ENCODE measurements at places on chromosomes 13 and 19.
A peak's percentile ranks its signal among the peaks of the same experiment; 100 is the strongest.

DNA sequence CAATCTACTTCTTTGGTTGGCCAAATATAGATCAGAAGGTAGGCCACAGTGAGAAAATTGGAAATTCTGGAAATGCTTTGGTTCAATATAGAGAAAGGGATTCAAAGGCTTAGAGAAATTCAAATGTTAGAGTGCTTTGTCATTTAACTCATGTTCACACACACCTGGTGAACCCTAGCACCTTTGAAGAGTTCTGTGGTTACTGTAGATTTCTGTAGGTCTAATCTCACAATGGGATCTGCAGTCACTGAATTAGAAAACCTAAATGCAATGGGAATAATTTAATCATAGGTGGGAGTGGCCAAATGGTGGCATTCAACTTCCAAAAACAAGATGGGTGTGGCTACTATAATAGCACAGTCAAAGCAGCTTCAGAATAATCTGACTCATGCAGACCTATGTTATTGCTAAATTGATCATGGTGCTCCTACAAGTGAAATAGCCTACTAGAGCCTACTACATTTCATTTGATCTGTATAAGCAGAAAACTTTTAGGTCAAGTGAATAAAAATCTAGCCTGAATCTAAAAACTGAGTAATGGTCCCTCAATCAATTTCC, 1152.9 kb downstream of the PCDH9 start:
- DNase-seq, result no peak

- no peak for DNase-seq
Measured at GRCh38 chr19:18060472-18060871, 26.3 kb downstream of the IL12RB1 start.

DNA sequence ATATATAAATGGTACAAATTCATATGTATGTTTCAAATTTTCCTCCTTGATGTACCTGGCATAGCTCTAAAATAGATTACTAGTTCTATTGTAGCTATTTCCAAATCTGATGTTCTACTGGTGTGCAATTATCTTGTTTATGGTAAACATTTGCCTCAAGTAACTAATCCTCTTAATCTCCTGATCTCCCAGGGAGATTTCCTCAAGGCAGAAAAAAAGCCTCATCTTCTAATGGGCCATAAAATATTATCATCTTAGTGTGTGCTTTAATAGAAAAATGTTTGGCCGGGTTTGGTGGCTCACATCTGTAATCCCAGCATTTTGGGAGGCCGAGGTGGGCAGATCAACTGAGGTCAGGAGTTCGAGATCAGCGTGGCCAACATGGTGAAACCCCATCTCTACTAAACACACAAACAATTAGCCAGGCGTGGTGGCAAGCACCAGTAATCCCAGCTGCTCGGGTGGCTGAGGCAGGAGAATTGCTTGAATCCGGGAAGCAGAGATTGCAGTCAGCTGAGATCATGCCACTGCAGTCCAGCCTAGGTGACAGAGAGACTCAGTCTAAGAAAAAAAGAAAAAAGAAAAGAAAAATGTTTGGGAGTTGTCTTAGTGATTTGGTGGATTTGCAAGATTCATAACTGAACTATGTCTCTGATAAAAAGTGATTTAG, 498.9 kb upstream of the SLITRK5 start:
- no peak for DNase-seq

DNA sequence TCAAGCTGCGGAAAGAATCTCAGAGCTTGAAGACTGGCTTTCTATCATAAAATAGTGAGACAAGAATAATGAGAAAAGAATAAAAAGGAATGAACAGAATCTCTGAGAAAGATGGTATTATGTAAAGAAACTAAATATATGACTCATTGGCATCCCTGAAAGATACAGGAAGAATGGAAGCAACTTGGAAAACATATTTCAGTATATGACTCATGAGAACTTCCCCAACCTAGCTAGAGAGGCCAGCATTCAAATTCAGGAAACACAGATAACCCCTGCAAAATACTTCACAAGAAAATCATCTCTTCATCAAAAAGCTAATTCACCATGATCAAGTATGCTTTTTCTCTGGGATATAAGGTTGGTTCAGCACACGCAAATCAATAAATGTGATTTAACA, 2318.0 kb downstream of the PCDH9 start:
- no peak for DNase-seq

- no peak for DNase-seq
Measured at GRCh38 chr13:93305886-93306285, 79.3 kb downstream of the GPC6 start.

DNA sequence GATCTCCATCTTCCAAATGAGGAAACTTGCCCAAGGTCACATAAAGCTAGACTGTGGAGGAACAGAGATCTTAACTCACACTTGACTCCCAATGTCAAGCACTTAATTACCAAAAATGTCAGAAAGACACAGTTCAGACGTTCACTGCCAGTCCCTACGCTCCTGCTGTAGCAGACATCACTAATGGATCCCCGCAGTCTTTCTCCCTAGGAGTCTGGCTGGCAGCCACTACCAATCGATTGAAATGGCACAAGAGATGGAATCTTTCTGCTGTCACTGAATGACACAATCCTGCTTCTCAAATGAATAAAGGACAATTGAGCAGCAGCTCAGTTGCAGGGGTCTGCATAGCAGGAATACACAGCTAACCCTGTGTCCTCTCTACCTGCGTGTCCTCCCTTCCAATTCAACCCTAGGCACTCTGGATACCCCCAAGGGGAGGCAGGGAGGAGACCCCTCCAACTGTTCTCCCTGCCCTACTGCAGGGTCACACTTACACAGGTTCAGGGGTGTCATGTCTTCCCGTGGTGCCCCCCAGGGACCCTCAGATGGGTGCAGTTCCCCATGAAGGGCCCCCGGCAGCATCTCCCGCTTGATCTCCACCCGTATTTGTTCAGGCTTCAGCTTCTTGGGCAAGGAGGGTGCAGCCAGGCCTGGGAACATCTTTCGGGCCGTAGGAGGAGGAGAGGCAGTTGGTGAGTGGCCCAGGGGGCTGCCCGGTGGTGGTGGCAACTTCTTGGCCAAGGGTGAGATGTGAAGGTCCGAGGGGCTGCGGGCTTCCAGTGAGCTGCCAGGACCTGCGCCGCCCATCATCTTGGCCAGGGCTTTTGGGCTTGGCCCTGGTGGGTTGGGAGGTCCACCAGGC, 7.9 kb upstream of the AKAP8L start:
- DNase-seq, result no peak

DNA sequence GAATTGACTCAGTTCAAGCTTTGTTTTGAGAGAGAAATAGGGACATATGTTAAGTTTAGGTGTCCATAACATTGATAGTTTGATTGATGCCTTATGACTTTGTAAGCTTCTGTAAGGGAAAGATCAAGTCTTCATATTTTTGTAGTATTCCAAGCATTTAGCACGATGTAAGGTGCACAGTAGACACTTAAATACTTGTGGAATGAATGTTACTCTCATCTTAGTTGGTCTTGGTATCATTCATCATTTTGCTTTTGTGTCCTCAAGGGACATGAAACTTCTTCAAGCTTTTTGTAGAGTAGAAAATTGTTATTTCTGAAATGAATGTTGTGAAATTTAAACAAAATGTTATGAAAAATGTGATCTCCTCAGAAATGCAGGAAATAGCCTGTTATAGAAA, 10.1 kb downstream of the TDRD3 start:
- no peak for DNase-seq

GRCh38 chr13:39900106-39900750, 244.8 kb downstream of the COG6 start:
- no peak for DNase-seq

DNA sequence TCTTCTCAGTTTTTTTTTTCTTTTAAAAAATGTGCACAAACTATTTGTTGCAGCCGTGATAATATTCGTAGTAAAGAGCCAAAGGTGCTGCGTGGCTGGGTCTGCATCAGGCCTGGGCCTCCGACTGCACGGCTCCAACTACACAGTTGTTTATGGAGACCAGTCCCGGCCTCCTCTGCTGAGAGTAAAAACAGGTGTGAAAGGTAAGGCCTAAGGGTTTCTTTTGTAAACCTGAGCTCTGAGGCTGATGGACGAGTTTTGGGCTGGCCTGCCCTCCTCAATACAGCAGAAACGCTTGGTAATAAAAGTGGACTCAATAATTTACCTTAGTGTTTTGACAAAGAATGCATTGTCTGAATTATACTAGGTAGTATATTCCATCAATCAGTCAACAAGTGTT, 3.9 kb downstream of the MBNL2 start:
- DNase-seq, result no peak

DNA sequence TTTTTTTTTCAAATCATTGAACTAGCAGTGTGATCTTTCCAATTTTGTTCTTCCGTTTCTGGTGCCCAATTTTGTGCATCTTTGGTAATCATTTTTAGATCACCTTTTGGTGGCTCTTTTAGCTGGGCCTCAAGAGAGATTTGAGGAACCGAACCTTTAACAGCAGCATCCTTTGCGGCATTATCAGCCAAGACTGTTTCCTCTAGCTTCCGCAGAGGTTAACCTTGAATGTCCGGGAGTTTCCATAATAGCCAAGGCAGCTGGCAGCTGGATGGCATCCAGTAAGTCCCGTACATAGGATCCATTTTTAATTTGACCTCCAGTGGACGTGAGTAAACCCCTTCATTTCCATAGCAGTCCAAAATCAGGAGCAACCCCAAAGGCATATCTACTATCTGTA, 9.6 kb downstream of the IRGC start:
- DNase-seq, result peak; percentile 59

GRCh38 chr13:59623206-59623915, 540.4 kb downstream of the DIAPH3 start:
- DNase-seq, result no peak

DNA sequence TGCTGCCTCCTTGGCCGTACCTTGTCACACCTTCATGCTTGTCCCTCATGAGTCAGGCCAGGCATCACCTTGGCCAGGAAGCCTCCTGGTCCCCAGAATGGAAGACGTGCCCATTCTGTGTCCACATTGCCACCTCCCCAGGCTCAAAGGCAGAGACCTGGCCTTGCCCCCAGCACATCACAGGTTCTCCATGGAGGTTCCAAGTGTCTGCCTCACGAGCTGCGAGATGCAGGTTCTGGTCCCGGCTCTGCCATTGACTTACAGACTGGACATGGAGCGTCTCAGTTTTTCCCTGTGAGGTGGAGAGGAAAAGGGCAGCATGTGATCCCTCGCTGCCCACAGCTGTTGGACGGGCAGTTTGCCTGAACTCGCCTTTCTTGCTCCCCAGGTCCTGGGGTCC, 9.1 kb upstream of the SLC7A10 start:
- DNase-seq, result no peak

- no peak for DNase-seq
Measured at GRCh38 chr19:3068071-3068470, 5.8 kb upstream of the TLE5 start.

GRCh38 chr13:98263841-98264240, 86.8 kb upstream of the RNF113B start:
- DNase-seq, result no peak

GRCh38 chr19:50300051-50300450, 29.1 kb downstream of the KCNC3 start:
- no peak for DNase-seq

GRCh38 chr19:49151267-49152118, 3.7 kb downstream of the HRC start:
- peak; percentile 51 for DNase-seq

- no peak for DNase-seq
Measured at GRCh38 chr19:6849876-6850275, 37.5 kb upstream of the ADGRE1 start.

GRCh38 chr13:27619093-27619727, 1.1 kb downstream of the LNX2 start:
- DNase-seq, result no peak

DNA sequence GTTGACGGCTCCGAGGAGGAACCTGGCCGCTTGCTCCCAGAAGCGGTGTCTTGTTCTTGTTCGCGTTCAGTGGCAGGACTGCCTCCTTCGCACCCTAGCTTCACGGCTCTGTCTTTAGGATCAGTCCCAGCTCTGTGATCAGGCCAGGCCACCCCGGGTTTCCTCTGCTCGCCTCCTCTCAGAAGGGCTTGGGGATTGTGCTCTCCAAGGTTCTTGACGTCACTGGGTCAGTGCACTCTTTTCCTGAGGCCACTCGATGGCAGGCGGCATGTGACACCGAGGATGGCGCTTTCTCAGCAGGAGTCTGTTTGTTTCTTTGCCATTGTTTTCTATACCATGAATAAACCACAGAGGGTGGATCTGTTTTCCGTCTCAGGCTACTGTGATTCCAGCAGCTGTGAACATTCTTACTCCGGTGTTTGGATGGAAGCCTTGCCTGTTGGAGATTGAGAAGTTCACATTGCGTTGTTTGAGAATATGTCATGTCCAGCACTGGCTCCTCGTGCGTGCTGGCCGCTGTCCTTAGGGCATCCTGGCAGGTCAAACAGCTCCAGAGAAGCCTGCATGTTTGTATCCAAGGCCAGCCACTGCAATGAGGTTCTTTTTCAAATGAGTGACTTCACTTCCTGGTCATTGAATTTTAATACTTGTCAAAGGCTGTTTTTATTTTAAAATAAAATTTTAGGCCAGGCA, 44.5 kb downstream of the SLC7A9 start:
- no peak for DNase-seq

- DNase-seq, result no peak
Measured at GRCh38 chr19:8846819-8847218, 14.6 kb downstream of the MBD3L1 start.

DNA sequence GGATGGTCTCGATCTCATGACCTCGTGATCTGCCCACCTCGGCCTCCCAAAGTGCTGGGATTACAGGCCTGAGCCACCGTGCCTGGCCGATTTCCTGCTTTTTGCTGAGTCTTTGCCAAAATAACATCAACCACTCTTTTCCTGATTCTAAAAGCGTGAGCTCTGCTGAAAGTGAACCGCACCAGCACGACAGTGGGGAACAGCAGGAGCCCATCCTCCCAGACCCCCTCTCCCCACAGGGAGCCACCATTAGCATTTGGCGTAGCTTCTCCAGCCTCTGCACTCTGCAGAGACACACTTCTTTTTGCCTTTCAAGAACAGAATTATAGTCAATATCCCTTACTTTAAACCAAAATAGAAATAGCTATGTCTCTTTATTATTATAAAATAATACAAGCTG, 41.3 kb downstream of the MYH14 start:
- DNase-seq, result no peak

DNA sequence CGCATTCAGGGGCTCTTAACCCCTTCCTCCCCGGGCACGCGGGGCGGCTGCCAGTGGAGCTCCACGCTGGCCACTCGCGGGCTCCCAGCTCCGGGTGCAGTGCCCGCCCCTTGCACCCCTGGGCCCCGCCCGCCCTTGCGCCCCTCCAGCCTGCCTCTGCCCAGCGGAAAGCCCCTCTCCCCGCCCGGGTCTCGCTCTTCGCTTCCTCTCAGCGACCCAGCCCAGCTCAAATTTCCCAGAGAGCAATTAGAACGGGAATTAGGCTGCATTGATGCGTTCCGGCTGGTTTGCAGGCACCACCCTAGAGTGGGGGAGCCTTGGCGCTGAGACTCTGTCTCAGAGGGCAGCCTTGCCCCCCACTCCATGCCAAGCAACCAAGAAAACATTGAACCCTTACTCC, 1.8 kb upstream of the GSX1 start:
- DNase-seq, result no peak

DNA sequence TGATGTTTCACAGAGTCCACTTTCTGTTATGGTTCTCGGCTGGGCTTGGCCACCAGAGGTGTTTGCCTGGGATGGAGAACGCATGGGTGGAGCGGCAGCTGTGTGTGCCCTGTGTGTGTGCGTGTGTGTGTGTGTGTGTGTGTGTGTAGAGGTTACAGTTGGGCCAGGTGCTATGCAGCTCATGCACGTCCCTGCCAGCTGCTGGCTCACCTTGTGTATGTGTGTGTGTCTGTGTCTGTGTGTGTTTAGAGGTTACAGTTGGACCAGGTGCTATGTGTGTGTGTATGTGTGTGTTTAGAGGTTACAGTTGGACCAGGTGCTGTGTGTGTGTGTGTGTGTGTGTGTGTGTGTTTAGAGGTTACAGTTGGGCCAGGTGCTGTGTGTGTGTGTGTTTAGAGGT, 33.0 kb upstream of the PEG3 start:
- no peak for DNase-seq

Data from germinal center (tissue), 1 donor.